ENCODE measurements at places on chromosomes 6 and 20.

- no peak for DNase-seq
These were observed 18.3 kb downstream of the SNX9 start for GRCh38 chr6:157841211-157841840.

GRCh38 chr6:137233911-137234863 is 15.0 kb upstream of the IFNGR1 start:
- no peak for DNase-seq

GRCh38 chr20:2421247-2421646 is 40.5 kb downstream of the TGM6 start:
- no peak for DNase-seq

GRCh38 chr6:18388271-18388670 is 1.1 kb downstream of the RNF144B start:
- no peak for DNase-seq

GRCh38 chr20:51570739-51571459 is 28.4 kb upstream of the NFATC2 start:
- DNase-seq, result no peak

DNA sequence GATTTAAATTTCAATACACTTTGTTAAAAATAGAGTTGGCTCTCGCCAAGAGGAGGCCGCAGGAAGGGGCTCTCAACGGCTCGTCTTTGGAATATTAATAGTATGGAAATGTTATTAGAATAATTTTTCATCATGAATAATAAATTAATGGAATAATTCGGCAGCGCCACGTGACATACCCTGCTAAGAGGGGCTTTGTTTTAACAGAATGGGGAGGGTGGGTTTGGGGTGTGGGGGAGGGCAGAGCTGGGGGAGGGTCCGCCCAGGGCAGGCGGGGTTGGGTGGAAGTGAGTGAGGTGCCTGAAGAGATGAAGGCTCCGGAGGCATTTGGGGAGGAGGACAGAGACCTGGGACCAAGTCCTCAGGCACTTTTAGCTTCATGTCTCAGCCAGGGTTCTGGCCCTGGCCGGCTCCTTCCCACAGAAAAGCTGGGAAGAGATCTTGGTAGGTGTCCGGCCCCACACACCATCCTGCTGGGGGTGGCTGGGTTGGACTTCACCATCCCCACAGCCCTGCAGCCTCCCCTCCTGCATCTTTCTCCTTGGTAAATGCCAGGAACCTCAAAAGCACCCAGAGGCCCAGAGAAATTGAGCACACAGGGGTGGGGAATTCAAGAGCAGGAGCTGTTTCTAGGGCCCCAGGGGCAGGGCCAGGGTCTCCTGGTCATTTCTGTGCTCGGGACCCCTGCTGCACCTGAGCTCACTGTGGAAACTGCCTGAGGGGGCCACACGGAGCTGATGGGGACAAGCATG is 93.6 kb upstream of the BHLHE23 start:
- DNase-seq, result peak; percentile 58

DNA sequence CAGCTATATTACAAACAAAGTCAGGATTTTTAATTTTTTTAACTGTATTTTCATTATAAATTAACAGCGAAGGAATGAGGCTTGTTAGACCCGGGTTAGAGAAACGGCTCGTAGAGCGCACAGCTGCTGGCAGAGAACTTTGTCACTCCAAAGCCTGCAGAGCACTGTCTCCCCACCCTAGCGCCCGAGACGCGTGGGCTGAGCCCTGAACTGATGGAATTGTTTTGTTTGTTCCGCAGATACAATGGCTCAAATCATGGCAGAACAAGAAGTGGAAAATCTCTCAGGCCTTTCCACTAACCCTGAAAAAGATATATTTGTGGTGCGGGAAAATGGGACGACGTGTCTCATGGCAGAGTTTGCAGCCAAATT is 810 bp downstream of the LAMP5 start:
- DNase-seq, result no peak

DNA sequence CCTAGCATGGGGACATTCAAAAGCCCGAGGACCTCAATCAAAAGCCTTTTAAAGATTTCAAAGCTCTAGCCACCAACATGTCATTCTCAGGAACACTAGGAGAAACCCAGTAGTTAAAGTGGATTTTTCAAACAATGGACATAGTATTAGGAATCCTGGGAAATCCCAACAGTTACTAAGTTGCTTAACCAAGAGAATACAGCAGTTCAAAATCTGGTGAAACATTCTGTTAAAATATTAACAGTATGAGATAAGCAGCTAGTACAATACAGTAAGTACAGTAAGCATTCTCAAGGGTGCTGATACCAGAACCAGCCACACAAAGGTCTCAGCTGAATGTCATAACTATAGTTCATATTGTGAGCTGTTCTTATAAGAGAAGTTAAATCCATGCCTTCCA is 68.6 kb downstream of the CDK19 start:
- DNase-seq, result no peak

- no peak for DNase-seq
These were observed 2.6 kb upstream of the ABT1 start for GRCh38 chr6:26594131-26594498.

- DNase-seq, result no peak
These were observed 75.4 kb upstream of the EEF1E1 start for GRCh38 chr6:8177721-8178120.

GRCh38 chr6:44224965-44225305 is 1.5 kb downstream of the SLC29A1 start:
- no peak for DNase-seq

DNA sequence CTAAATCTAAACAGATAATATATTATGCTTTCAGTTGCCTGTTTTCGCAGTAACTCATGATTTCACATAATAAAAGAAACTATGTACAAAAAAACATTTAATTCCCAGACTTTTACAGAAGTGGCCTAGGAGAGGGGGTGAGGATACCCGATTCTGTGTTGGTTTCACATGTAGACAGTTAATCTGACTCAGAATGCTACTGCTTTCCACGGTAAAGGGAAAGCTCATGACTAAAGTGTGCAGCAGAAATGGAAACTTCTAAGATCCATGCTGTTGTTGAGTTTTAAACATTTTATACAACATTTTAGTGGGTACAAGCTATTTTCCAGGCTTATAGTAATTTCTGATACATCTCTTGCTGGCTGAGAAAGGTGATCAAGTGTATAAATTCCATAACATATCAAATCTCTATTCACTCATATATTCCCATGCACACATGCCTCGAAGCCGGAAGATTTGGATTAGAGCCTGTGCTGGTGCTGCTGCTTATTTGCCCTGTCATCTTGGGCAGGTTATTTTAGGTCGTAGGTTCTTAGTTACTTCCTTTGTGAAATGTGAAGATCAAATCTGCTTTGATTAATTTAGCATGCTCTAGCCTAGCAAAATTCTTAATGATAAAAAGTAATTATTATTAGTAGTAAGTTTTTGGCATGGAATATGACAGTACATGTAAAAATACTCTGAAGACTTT is 896.7 kb upstream of the MAP3K7 start:
- no peak for DNase-seq

- no peak for DNase-seq
These were observed 30.3 kb upstream of the CALHM6 start for GRCh38 chr6:116430860-116431259.

DNA sequence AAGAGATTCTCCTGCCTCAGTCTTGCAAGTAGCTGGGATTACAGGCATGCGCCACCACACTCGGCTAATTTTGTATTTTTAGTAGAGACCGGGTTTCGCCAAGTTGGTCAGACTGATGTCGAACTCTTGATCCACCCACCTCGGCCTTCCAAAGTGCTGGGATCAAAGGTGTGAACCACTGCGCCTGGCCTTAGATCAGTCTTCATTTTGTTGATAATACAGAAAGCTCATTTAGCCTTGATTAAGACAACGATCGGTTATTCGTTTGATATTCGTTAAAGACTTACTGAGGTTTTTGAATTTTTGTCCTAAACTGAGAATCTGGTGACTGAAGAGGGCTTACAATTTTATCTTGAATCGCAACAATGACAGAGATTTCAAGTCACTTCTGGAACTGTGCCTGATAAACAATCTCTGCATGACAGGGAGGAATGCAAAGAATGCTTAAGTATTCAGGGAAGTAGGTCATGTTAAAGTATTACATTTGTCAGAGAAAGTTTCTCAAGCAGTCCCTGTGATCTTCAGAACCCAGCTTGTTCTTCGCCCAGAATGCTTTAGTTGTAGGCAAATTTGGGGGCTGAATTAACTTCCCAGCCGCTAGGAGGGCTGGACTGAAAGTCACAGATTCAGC is 14.8 kb downstream of the AKAP12 start:
- DNase-seq, result no peak

- DNase-seq, result peak; percentile 17
These were observed 178.4 kb downstream of the MRPL14 start for GRCh38 chr6:43948527-43949485.

- no peak for DNase-seq
These were observed 13.6 kb downstream of the COL9A1 start for GRCh38 chr6:70289299-70289698.

- DNase-seq, result no peak
These were observed 2.5 kb downstream of the DCDC2 start for GRCh38 chr6:24355393-24355792.

- DNase-seq, result no peak
These were observed 28.0 kb downstream of the KIF6 start for GRCh38 chr6:39696986-39697788.

- DNase-seq, result no peak
These were observed 491.7 kb downstream of the PTPRT start for GRCh38 chr20:42697962-42698361.

DNA sequence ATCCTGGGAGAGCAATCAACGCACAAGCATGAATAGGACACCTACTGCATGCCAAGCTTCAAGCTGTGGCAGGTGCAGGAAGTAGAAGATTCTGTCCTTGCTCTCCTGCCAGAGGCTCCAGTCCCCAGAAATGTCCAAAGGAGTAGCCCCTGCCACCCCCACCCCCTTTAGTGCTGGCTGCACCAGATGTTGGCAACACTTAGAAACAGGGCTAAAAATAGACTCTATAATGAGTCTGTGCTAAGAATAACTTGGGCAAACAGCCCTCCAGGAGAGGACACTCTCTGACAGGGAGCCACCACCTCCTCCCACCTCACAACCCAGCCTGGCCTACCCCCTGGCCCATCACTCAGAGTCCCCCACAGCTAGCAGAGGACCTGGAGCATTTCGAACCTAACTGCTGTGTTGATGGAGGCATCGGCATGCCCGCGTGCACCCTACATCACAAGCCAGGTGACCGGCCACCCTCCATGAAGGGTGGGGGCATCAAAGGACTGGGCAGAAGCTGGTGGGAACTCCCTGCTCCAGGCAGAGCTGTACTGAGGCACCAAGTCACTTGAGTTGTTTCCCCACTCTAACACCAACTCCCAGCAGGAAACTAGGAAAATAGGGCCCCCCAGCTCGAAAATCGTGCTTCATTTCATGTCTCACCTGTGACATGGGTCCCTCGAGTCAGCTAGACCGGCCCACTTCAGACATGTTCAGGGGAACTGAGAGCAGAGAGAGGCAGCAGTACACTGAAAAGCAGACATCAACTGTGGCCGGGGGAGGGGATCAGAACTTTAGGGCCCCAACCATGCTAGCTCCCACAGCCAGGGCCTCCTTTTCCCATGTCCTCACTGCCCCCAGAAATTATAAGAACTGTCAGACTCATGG is 18.7 kb downstream of the TFEB start:
- DNase-seq, result no peak

DNA sequence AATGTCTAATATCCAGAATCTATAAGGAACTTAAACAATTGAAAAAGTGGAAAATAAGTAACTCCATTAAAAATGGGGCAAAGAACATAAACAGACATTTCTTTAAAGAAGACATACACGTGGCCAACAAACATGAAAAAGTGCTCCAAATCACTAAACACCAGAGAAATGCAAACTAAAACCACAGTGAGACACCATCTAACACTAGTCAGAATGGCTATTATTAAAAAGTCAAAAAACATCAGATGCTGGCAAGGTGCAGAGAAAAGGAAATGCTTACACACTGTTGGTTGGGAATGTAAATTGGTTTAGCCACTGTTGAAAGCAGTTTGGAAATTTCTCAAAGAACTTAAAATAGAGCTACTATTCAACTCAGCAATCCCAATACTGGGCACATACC is 169.2 kb upstream of the MANEA start:
- no peak for DNase-seq

DNA sequence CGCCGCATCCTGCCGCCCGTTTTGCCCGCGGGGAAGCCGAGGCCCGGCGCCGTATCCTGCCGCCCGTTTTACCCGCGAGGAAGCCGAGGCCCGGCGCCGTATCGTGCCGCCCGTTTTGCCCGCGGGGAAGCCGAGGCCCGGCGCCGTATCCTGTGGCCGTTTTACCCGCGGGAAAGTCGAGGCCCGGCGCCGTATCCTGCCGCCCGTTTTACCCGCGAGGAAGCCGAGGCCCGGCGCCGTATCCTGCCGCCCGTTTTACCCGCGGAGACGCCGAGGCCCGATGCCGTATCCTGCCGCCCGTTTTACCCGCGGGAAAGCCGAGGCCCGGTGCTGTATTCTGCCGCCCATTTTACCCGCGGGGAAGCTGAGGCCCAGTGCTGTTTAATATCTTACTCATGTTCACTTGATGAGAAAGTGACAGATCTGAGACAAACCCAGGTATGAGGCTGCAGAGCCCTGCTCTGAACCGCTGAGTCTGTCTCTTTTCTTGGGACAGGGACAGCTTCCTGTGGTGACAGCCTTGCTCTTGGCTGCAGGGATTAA is 129.4 kb downstream of the CDH26 start:
- DNase-seq, result peak; percentile 55

DNA sequence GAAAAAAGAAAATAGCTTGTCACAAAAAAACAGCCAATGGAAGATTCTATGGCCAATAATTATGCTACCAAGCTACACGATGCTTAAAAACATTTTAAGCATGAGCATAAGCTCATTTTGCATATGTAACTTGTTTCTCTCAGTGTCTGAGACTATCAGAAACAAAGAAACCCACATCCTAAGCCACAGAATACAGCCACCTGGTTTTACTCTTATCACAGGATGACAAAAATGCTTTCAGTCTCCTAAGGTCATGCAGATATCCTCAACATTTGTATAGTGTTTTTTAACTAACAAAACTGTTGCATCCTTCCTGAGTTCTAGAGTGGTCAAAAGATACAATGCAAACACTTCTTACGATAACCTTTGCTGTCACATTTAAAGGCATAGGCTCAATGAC is 172.1 kb upstream of the RUNX2 start:
- no peak for DNase-seq

GRCh38 chr6:166501246-166501645 is 85.2 kb downstream of the RAMACL start:
- DNase-seq, result peak; percentile 55

DNA sequence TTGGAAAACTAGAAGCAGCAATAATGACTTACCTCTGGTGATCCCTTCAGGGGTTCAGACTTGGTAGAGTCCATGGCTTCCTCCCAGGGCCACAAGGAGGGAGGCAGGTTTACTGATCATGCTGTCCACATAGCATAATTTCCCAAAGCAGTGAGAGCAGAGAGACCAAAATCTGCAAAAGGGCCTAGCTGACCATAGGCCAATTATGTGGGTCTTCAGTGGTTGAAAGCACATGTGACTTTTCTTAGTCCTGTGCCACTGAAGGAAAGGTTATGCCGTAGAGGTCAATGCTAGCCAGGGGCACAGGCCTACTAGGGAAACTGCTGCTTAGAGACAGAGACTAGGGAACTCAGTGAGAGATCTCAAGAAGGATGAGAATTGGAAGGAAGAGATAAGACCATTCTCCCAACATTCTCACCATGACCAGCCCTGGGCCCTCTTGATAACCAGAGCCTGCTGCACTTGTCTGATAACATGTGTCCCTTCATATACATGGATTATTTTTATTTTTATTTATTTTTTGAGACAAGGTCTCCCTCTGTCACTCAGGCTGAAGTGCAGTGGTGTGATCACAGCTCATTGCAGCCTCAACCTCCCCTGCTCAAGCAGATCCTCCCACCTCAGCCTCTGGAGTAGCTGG is 2.0 kb upstream of the GTPBP2 start:
- DNase-seq, result no peak

GRCh38 chr6:97049253-97050011 is 124.9 kb downstream of the KLHL32 start:
- no peak for DNase-seq

- no peak for DNase-seq
These were observed 27.0 kb upstream of the SLA2 start for GRCh38 chr20:36672991-36673390.
